Substantia nigra (tissue), 51 donors: ENCODE measurements at places on chromosomes 2 and 18.

DNA sequence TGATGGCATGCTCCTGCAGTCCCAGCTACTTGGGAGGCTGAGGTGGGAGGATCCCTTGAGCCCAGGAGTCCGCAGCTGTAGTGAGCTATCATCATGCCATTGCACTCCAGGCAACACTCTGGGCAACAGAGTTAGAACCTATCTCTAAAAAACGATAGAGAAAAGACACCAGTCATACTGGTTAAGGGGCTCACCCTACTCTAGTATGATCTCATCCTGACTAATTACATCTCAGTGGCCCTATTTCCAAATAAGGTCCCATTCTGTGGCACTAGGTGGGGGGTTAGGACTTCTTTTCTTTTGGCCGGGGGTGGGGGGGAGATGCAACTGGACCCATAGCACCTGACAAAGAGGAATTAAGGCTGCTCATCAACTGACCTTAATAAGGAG is 163.2 kb upstream of the NCK2 start:
- no peak for DNase-seq

DNA sequence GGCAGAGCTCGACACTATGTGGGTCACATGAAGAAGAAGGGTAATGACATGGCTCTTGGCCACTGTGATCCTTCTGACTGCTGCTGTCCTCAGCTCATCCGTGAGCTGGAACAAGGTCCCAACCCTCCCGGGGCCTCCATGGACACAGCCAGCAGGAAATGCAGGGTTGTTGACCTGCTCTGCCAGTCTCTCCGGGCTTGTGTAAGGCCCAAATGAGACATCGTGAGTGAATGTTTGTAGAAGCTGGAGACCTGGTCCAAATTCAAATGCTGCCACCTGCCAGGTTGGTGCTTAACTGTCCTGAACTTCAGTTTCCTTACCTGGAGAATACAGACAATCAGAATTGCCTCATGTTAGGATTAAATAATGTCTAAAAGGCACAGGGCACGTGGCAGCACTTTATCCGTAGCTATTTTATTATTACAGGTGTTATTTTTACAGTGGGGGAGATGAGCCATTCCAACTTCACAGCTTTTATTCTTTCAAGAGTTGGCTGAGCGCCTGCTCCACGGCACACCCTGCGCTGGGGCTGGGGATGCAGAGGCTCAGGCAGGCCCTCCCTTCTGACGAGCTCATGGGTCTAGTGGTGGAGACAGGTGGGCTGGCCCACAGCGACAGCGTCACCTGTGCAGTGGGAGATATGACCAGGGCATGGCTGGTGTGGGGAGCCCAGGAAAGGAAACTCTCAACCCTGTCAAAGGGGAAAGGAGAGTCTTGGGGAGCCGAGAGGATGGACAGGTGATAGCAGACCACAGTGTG is 15.1 kb downstream of the ARHGEF4 start:
- no peak for DNase-seq

- peak; percentile 26 for DNase-seq
Measured at GRCh38 chr2:169478339-169478738, 955 bp upstream of the BBS5 start.

- DNase-seq = no peak
Measured at GRCh38 chr2:196453613-196454047, 185.9 kb upstream of the CCDC150 start.

GRCh38 chr2:237060534-237061312 is 25.0 kb upstream of the COPS8 start:
- peak; percentile 14 for DNase-seq

DNA sequence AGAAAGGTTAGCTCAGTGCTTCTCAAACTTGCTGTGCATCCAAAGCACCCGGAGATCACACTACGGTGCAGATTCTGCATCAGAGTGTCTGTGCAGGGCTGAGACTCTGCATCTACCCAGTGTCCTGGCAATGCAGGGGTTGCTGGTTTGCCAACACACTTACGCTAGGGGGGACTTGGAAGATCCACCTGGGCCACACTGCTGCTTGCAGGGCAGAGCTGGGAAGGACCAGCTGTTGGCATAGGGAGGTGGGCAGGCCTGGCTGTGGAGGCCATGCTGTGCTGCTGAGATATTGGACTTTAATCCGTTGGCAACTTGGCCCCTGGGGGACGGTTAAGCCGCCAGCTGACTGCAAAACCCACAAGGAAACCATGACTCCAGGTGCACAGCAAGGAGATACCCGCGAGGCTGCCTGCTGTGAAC is 397.6 kb upstream of the HS6ST1 start:
- DNase-seq = no peak

GRCh38 chr2:28821295-28821958 is 10.8 kb downstream of the SPDYA start:
- DNase-seq = no peak

GRCh38 chr2:63056107-63057050 is 5.7 kb downstream of the OTX1 start:
- no peak for DNase-seq

DNA sequence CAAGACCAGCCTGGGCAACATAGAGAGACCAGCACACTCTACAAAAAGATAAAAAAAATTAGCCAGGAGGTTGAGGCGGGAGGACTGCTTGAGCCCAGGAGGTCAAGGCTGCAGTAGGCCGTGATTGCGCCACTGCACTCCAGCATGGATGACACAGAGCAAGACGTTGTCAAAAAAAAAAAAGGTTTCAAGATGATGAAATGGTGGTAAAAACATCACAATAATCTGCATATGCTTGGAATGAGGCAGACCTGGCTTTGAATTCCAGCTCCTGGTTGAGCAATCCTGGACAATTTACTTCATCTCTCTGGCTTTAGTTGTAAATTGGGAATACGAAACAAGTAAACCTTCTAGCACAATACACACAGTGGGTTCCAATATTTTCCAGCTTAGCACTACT is 24.1 kb downstream of the USP40 start:
- DNase-seq = no peak

- no peak for DNase-seq
Measured at GRCh38 chr18:54630963-54631362, 39.9 kb downstream of the DYNAP start.

- DNase-seq = no peak
Measured at GRCh38 chr18:48543228-48543627, 4.4 kb downstream of the CTIF start.

DNA sequence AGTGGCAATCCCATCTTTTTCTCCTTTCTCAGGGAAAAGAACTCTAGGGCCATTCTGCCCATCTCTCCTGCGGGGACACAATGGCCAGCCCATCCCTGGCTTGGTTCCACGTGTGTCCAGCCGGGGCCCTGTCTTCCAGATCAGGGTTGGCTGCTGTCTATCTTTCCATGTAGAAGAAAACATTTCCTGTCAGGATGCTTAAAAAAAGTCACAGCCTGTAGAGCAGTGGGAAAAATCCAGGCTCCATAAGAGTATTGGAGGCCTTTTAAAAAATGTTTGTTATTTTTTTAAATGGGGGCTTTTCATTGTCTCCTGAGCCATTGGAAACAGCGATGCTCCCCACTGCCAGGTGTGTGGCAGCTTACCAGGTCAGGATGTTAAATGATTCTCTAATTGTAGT is 105.6 kb downstream of the TGFA start:
- no peak for DNase-seq

- DNase-seq = no peak
Measured at GRCh38 chr2:60979231-60979630, 38.3 kb upstream of the PEX13 start.

DNA sequence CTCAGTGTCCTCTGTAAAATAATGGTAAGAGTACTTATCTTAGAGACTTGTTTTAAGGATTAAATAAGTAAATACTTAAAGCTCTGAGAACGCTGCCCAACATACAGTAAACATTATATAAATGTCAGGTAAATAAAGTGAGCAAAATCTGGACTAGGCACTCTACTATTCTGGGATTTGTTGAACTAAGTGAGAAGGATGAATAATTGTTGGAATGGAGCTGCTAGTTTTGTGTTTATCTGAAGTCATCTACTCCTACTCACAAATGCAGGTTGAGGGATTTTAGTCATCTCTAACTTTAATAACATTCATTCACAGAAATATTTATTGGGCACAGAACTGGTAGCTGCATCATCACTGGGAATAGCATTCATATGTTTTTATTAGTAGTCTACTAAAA is 103.4 kb downstream of the MEIS1 start:
- DNase-seq = no peak

GRCh38 chr2:44980751-44981713 is 28.2 kb downstream of the SIX2 start:
- DNase-seq = no peak

GRCh38 chr2:121804340-121804739 is 48.9 kb downstream of the TSN start:
- no peak for DNase-seq

GRCh38 chr2:118657466-118657865 is 190.0 kb downstream of the EN1 start:
- no peak for DNase-seq

DNA sequence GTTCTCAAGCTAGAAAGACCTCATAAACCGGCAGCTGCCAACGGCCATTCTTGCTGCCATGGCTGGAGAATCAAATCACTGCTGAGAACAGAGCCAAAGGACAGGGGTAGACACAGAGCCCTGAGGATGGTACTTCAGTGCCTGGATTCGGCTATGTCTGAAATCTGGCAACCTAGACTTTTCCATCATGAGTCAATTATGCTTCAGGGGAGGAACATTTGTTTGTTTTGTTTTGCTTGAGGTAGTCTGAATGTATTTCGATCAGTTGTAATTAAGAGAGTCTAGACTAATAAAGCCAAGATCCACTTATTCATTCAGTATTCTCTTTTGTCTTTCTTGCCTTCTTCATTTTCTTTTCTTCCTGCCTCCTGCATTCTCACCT is 122.8 kb upstream of the SH3BP4 start:
- no peak for DNase-seq

- no peak for DNase-seq
Measured at GRCh38 chr18:62357079-62357719, 32.1 kb downstream of the TNFRSF11A start.

- no peak for DNase-seq
Measured at GRCh38 chr2:122704109-122704563, 948.7 kb downstream of the TSN start.

DNA sequence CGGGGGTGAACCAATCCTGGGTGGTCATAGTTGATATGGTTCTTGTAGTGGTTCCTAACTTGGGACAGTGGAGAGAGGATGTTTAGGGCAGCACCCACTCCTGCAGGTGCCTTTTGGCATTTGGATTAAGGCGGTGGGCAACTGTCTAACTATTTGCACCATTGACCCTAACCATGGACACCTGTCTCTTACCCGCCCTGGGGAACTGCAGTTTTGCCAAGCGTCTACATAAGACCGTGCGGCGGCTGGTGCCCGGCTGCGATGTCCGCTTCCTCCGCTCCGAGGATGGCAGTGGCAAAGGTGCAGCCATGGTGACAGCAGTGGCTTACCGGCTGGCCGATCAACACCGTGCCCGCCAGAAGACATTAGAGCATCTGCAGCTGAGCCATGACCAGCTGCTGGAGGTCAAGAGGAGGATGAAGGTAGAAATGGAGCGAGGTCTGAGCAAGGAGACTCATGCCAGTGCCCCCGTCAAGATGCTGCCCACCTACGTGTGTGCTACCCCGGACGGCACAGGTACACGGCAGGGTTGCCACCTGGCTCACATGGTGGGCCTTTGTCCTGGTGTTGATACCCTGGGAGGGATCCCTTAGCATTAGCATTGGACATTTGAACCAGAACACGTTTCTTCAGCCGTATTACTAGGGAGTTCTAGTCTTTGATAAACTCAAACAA is 46.3 kb downstream of the HK2 start:
- DNase-seq = no peak

DNA sequence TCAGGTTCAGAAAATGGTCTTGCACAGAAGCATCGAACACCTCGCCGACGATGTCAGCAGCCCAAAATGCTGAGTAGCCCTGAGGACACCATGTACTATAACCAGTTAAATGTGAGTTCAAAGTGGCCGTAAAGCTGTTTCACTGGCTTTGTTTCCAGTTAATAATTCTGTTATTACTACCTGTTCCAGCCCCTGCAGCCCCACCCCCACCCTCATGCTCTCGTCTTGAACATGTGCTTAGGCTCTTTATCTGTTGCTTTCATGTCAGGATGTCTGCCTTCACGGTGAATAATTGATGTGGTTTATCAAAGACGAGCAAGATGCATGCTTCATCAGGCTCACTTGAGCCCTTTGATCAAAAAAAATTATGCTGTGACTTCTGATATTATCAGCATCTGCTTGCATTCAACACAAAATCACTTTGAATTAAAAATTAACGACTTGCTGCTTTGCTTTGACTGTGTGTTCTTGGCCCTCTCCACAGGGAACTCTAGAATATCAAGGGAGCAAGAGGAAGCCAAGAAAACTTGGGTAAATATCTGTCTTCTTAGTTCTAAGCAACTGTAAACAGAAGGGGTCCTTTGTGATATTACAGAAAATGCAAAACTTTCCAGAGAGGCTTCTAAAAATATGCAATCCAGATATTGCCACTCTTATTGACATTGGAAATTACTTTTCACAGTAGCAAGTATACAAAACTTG is 63.4 kb upstream of the SP5 start:
- DNase-seq = no peak

DNA sequence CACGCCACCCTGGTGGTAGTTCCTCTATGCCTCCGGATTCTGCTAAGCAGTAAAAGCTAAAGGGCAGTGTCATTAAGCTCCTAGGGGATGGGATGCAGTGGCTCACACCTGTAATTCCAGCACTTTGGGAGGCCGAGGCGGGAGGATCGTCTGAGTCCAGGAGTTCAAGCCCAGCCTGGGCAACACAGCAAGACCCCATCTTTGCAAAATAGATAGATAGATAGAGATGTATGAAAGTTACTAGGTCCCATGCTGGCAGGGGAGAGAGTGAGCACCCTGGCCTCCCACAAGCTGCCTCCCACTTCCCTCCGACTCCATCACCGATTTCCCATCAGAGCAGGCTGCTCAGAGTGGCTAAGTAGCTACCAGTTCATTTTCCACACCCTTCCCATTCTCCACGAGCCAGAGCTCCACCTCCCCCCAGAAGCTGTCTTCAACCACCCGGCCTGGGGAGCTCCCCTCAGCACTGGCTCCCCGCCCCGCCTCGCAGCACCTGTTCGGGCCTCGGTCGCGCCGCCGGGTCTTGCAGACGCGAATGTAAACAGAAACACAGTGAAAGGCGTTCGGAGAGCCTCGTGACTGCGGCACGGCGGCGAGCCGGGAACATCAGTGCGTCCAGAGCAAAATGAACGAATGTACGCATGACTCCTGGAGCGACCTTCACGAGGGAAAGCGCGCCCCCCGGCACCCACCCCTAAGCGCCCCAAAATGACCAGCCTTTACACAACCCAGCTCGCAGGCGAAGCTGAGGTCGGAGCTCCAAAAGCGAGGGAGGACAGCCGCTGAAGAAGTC is 598 bp upstream of the CEP68 start:
- peak; percentile 60 for DNase-seq

DNA sequence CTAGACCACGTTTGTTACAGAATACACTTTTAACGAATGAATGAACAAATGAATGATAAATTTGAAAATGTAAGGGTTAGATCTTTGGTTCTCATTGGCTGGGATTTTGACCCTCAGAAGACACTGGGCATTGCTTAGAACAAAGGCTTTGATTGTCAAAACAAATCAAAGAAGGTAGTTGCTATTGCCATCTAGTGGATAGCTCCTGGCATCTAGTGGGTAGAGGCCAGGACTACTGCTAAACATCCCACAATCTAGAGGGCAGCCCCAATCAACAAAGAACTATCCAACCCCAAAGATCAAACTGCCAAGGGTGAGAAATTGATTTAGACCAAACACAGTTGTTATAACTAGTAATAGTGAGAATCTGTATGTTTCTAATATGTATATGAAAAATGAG is 552.3 kb downstream of the KCNJ3 start:
- DNase-seq = no peak

- DNase-seq = no peak
Measured at GRCh38 chr2:46705654-46706053, 210.0 kb downstream of the MCFD2 start.
